Stimulated activated CD4-positive, alpha-beta T cell treated with anti-CD3 and anti-CD28 coated beads, Interleukin-1b, Interleukin-23, amount 100 ng/mL, for 1 hour (primary cell): ENCODE measurements at places on chromosomes 12 and 14.

GRCh38 chr14:100786131-100786530, 39.8 kb upstream of the MEG3 start:
- DNase-seq = no peak

GRCh38 chr14:97290065-97290464, 492.9 kb downstream of the VRK1 start:
- no peak for DNase-seq

- no peak for DNase-seq
These were observed 197.9 kb downstream of the TMTC3 start for GRCh38 chr12:88339966-88340365.

DNA sequence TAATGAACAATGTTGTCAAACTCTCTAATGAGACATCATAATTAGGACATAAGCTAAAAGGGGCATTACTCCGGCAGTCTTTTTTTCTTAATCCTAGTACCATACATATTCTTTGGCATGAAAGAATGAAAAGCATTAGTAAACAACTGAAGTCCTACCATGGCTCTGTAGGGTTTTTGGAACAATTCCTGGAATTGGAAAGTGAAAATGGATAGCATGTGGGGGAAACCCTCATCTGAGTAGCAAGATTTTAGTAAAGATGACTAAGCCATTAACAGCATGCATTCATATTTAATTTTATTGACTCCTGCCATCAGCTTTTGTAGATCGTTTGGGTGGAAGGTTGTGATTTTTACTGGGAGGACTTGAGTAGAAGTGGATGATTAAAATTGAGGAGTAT, 216.2 kb upstream of the PDZRN4 start:
- DNase-seq = no peak

DNA sequence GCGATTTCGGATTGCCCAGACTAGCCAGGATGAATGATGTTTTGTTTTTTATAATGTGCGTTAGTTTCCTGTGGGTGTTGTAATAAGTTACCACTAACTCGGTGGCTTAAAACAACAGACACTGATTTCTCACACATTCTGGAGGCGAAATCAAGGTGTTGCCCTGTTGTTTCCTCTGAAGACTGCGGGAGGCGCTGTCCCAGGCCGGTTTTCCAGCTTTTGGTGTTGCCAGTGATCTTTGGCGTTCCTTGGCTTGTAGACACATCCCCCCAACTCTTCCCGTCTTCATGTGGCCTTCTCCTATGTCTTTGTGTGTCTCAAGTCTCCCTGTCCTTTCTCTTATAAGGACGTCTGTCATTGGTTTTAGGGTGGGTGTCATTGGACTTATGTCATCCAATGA, 267.7 kb downstream of the AACS start:
- no peak for DNase-seq

DNA sequence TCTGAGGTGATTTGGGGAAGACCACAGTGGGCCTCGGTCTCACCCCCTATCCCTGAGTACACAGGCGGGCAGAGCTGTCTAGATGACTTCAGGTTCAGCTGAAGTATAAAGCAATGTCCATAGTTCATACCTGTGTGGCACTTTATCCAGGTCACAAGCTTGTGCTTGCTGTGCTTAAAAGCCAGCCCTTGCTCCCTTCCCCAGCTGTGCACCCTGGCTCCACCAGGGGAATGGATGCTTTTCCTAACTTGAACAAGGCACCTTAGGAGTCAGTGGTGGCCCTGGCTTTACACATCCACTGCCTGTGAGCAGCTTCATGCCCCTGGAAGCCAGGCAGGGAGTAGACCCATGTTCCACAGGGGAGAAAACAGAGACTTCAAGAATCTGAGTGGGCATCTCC, 5.5 kb downstream of the CARMIL3 start:
- DNase-seq = no peak

GRCh38 chr14:91911474-91912032, 35.9 kb downstream of the FBLN5 start:
- peak; percentile 18 for DNase-seq

DNA sequence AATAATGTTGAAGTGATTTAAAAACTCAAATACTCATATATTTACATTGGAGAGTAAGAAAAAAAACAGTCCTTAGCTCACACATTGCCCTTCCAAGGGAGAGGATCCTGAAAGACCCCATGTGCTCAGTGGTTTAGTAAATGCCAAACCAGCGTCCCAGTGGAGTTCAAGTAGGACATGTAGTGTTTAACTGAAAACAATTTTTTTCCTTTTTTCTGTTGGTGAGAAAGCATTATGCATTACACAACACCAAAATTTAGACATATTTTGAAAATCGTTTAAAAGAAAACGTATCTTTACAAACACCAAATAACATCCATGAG, 33.6 kb downstream of the UBR7 start:
- no peak for DNase-seq

DNA sequence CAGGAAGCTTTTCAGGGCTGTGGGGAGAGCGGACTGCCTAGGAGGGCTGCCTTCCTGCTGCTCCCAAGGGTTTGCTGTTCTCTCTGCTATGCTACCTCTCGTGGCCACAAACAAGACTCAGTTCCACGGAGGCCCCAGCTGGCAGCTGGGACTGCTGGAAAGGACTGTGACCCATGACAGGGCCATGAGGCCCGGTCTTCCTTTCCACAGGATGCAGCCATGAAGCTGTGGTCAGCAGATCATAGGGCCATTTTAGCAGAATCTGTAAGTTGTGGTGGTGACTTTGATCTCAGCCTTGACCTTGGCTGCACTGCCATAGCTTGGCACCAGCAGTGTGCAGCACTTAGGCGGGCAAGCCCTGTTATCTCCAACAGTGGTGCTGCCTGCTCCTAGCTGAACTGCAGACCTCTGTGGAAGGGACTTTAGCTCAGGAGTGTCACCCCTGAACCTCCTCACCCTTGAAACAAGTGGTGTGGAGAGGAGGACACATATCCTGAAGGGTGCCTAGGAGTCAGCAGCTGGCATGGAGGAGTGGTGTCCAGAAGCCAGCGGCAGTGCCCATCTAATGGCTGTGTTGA, 12.3 kb downstream of the KRT80 start:
- DNase-seq = no peak

GRCh38 chr14:37284760-37285159, 87.0 kb downstream of the MIPOL1 start:
- no peak for DNase-seq

- DNase-seq = no peak
These were observed 60.0 kb downstream of the LIN52 start for GRCh38 chr14:74144789-74145188.

DNA sequence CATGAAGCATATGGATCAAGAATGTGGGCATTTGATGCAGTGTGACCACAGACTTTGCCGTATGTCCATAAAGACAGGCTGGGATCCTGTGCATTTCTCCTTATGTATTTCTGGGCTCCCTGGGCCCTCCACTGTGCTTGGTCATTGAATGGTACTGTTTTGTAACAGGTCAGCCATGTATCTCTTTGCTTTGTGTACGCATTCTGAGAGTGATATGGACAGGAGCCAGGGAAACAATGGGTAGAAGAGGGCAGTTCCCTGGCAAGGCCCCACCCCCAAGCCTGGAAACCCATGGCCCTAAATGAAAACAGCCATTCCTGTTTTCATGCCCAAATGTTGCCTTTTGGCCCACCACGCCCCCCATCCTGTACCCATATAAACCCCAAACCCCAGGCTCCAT, 15.2 kb upstream of the FBXO34 start:
- no peak for DNase-seq

DNA sequence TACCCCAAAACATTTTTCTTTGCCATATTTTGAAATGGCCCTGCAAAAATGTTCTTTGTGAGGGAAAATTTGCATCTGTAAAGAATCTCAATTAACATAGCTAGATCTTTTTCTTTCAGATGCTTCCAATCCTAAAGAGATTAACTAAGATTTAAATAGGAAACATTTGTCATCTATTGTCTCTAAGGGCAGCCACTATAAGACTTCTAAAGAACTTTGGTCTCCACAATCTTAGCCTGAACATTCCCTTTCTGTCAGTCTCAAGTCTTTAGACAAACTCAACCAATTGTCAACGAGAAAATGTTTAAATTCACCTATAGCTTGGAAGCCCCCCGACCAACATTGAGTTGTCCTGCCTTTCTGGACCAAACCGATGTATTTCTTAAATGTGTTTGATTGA, 71.1 kb upstream of the RASSF8 start:
- no peak for DNase-seq

DNA sequence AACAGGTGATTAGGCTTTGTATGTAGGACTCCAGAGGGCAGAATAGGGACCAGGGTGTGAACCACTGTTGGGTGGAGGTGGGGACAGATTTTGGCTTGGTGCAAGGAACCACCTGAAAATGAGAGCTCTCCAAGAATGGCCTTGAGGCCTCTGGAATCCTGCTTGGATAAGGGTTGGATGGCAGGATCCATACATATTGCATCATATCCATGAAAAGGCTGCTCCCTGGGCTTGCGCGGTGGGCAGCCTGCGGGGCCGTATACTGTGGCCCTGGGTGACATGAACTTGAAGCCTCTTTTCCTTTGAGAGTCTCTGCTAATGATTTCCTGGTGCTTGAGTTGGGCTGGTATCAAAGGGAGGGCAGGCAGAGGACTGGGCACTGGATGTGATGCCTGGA, 1.3 kb upstream of the SLC10A1 start:
- no peak for DNase-seq

GRCh38 chr12:7512553-7512952, 9.0 kb upstream of the CD163 start:
- no peak for DNase-seq
